ENCODE measurements at places on chromosomes 7 and 10. TPM values are rescaled to one million over a fixed set of nuclear protein-coding genes. Genes with fewer than 3 reads are reported as not detected.

The C10orf105 gene
- 0.09 TPM for total RNA-seq

The HKDC1 gene
- total RNA-seq: 0.04 TPM

The TMEM229A gene
- total RNA-seq: not detected

GRCh38 chr7:81590131-81590530 is 179.7 kb downstream of the HGF start:
- H3K27ac ChIP-seq: no peak overlapping the region
- no peaks in the 10 kb centered on the region for H3K36me3 ChIP-seq
- no peaks in the 10 kb centered on the region for H3K4me1 ChIP-seq
- H3K4me3 ChIP-seq: no peak overlapping the region
- no peaks in the 10 kb centered on the region for H3K27me3 ChIP-seq
- DNase-seq: no peak

The GPR85 gene
- 4.6 TPM for total RNA-seq

GRCh38 chr10:60769406-60769805 is 8.9 kb upstream of the CDK1 start:
- H3K4me3 ChIP-seq: no peak overlapping the region
- H3K36me3 ChIP-seq: no peaks in the 10 kb centered on the region
- peaks cover 10% of the 10 kb centered on the region for H3K27me3 ChIP-seq
- H3K4me1 ChIP-seq: no peaks in the 10 kb centered on the region
- H3K27ac ChIP-seq: no peak overlapping the region

DNA sequence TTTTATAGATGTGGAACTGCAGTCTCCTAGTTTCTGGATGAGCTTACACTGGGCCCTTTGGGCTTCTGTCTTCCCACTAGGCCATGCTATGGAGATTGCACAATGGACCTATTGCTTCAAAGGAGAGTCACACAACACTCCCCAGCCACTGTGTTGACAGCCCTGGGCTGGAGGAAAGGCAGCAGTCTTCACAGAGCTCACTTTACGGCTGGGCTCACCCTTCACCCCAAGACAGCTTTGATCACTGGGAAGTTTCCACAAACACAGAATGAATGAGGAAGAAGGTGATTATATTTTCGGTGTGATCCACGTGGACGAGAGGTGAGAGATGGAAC is 92.7 kb upstream of the GDF10 start:
- H3K4me1 ChIP-seq: no peaks in the 10 kb centered on the region
- no peak for DNase-seq
- H3K27me3 ChIP-seq: no peaks in the 10 kb centered on the region
- H3K36me3 ChIP-seq: no peaks in the 10 kb centered on the region
